Breast epithelium (tissue), 4 donors: ENCODE measurements at places on chromosomes 2 and 18. TPM values are rescaled to one million over a fixed set of nuclear protein-coding genes. Genes with fewer than 3 reads are reported as not detected.
A peak's percentile ranks its signal among the peaks of the same experiment; 100 is the strongest.

GRCh38 chr2:120244656-120245519 is 7.8 kb upstream of the RALB start:
- DNase-seq = peak; percentile 22

DNA sequence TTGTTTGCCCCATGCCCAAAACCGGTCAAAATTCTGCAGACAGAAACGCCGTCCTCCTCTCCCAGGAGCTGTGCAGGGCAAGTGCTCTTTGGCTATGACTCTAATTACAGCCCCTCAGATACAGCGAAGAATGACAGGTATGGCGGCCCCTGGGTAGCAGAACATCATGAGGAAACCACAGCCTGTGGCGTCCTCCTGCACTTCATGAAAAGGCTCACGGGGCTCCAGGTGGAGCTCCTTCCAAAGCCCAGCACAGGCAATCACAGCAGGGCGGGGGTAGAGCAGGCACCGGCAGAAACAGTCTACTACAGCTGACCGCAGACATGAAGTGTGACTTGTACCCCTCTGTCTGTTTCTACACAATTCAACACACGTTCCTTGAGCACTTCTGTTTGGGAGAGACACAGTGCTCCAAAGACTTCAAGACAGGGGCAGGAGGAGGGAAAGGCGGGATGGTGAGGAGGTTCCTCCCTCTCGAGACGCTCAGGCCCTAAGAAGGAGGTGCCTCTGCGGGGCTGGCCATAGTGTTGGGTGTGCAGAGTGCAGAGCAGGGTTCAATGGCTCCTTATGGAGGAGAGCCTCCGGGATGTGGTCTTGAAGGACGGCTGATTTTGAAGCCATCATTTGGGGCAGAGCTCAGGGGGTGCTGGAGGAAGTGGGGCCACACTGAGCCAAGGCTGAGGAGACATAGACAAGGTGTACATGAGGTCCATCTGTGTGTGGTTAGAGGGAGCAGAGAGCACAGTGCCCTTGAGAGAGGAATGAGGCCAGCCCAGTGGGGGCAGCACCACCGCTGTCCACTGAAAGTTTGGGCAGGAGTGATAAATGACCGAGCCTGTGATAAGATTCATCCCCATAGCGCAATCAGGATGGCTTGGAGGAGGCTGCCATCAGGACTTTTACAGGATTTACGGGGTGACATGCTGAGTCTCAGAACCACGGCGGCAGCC is 468.3 kb downstream of the EIPR1 start:
- no peak for DNase-seq

DNA sequence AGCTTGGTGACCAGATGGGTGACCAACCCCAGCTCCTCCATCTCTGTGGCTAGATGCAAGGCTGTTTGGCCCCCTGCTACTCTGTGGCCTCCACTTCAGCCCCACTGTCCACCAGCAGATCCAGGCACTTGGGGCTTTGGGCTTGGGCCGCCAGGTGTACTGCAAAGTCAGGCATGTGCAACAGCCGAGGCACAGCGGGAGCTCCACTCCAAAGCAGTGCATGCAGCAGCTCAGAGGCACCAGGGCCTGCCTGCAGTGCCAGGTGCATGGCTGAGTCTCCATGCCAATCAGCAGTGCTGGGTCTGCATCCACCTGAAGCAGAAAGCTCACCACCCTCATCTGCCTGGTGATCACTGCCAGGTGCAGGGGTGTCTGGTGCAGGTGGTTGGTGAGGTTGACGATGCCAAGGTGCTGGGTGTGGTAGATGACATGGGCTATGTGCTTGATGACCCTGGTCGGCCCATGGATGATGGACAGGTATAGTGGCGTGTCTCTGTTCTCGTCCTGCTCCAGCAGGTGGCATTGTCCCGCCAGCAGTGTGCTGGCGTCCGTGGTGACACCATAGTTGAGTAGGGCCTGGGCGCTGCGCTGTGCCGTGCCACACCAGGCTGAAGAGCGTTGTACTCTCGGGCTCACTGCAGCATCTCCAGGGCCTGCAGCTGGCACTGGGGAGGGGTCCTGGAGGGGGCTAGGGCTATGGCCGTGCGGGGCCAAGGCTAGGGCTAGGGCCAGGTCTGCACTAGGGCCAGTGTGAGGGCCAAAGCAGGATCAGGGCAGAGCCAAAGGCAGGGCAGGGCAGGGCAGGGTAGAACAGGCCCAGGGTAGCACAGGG is 1.0 kb upstream of the ANKRD62 start:
- no peak for DNase-seq

DNA sequence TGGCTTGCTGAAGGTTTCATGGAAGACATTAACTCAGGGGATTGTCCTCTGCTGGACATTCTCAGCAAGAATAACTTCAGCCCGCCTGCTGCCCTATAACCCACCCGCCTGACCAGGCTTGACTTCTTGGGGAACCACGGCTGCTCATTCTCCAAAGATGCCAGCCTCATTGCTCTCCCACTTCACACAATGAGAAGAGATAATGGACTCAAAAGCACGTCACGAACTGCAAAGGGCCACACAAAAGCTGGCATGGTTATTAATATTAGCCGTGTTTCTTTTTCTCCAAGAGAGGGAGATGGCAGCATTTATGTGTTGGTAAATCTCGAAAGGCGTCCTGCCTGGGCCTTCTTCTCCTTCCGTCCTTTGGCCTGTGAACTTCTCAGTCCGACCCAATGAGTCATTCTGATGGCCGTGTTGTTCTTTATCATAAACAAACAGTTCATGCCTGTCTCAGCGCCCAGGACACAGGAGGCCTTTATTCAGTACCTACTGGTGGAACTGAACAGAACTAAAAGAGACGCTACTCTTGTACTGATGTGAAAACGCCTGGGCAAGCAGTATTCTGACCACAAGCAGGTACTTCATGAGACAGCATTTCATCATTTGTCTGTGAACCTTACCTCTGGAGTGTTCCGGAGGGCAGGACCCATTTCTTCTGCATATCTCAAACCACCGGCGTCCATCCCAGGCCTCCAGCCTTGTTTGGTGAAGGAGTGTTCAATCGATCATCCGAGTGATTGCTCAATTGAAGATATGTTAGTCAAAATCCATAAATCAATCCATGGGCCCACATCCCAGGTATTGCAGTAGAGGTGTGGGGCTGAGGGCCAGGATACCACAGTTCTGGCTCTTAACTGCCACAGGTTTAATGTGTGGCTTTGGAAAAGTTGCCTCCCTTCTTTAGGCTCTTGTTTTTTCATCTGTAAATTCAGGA is 25.1 kb upstream of the KLHL29 start:
- no peak for DNase-seq

DNA sequence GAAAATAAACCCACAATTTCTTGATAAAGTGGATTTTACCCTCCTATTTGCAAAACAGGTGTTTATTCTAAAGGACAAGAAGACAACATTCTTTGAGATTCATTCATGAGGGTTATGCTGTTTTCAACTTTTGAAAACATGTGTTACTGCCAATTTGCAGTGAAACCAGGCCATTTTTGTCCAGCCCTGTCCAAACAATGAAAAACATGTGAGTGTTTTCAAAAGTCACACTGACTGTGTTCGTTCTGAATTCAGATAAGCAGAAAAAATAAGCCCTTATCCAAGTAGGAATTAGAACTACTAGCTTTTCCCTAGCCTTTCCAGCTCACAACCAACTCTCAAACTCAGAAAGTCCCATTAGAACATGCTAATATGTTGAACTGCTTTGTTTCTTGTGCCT is 148.1 kb upstream of the PID1 start:
- DNase-seq = no peak

The FBLN7 gene
- total RNA-seq = 9.2 TPM
